ENCODE measurements at places on chromosomes 6 and 20. TPM values are rescaled to one million over a fixed set of nuclear protein-coding genes. Genes with fewer than 3 reads are reported as not detected.

The COL12A1 gene
- 0.59 TPM for total RNA-seq

The NANP gene
- total RNA-seq: 1.2 TPM

The SEMG1 gene
- not detected for total RNA-seq

The LKAAEAR1 gene
- 0.86 TPM for total RNA-seq

The IBTK gene
- 20.7 TPM for total RNA-seq

The LPA gene
- not detected for total RNA-seq

The GJA10 gene
- not detected for total RNA-seq

The ADGB gene
- not detected for total RNA-seq

The OPRL1 gene
- 1.9 TPM for total RNA-seq

The LCA5 gene
- 0.41 TPM for total RNA-seq

The C6orf52 gene
- total RNA-seq: not detected

The NOX3 gene
- not detected for total RNA-seq

The MATN4 gene
- not detected for total RNA-seq

The PTCRA gene
- total RNA-seq: not detected

The DEFB132 gene
- total RNA-seq: not detected

The CALHM6 gene
- total RNA-seq: 0.53 TPM

Data from T-cell (primary cell).